CD4-positive, alpha-beta T cell treated with Interleukin-21 for 1 hour (primary cell): ENCODE measurements at places on chromosomes 2 and 18.
A peak's percentile ranks its signal among the peaks of the same experiment; 100 is the strongest.

- DNase-seq: no peak
Measured at GRCh38 chr18:13232971-13233786, 14.6 kb downstream of the LDLRAD4 start.

DNA sequence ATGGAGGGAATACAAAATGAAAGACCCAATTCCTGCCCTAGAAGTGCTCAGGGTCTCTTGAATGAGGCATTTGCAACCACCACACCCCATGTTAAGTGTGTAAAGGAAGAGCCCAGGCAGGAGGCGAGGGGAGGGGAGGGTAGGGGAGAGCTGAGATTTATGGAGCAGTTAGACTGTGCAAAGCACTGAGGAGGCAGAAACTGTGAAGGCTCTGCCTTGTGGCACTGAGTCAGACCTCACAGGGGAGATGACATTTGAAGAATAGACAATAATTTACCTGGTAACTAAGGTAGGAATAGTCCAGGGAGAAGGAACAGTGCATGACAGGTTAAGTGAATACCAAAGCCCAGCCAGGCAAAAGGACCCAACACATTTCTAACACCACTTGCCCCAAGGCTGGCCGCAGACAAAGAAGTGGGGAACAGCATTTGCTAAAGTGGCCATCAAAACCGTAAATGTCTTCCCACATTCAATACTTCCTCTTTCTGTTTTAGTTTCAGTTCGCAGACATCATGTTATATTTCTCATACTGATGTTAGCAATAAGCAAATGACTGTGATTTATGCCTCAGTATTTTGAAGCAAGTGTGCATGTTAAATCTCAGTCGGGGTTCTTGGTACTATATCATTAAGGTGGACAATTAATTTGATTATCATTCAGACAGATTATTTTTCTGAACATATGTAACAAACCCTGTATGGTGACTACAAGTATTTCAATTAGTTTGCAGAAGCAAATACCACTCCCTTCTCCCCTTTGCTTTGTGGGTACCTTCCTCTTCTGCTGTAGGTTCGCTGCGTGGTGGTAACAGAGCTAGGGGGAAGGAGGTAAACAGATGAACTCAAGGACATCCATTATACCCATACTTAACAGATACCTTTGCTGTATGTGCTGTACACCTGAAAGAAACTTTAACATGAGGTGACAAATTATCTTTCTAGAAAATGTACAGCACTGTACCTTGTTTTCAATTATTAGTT lies 27.5 kb downstream of the CDH20 start:
- DNase-seq: no peak

- no peak for DNase-seq
Measured at GRCh38 chr18:12449051-12449785, 41.5 kb downstream of the PRELID3A start.

- no peak for DNase-seq
Measured at GRCh38 chr2:179435000-179435399, 170.4 kb upstream of the SESTD1 start.

DNA sequence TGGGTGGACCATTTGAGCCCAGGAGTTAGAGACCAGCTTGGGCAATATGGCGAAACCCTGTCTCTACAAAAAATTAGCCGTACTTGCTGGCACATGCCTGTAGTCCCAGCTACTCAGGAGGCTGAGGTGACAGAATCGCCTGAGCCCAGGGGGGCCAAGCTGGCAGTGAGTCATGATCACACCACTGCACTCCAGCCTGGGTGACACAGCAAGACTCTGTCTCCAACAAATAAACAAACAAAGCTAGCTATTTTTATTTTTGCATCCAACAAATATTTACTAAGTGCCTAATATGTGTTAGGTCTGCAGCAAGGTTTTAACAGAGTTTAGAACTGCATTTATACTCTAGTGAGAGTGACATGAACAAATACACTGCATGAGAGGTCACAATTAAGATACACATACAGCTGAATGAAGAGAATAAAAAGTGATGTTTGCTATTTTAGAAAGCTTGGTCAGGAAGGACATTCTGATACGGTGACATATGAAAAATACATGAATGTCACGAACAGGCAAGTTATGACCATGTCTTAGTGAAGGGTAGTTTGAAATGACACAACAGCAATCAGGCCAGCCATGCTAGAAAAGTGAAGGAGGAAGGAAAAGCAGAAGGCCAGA lies 83.2 kb upstream of the FRZB start:
- DNase-seq: no peak

GRCh38 chr2:121282800-121283385 lies 2.1 kb downstream of the TFCP2L1 start:
- DNase-seq: no peak

GRCh38 chr2:60416221-60417008 lies 137.0 kb downstream of the BCL11A start:
- DNase-seq: no peak

- DNase-seq: no peak
Measured at GRCh38 chr18:38948436-38948835, 1382.8 kb upstream of the CELF4 start.

DNA sequence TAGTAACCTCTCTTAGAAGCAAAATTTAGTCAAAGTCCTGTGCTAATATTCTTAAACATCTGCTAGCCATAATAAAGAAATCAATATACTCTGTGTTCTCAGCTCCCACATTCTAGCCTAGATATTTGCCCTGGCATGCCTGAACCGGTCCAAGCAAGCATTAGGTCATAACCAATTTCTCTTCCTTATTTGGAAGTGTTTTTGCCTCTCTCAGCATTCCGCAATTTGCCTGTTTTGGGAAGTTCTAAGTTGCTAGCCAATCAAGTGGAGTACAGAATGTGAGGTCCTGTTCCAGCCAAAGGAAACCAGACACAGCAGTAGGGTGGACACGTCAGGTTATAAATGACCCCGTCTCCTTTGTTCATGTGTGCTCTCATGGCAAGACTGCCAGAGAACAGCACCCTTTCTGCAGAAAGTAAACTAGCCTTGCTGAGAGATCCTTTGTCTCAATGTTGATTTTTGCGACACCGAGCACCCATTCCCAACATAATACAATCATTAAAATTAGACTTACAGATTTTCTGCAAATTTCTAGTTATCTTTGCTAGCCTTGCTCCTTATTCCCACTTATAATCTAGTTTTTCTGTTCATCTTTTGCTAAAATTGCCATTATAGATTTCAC lies 13.0 kb upstream of the SULT1C4 start:
- DNase-seq: no peak

DNA sequence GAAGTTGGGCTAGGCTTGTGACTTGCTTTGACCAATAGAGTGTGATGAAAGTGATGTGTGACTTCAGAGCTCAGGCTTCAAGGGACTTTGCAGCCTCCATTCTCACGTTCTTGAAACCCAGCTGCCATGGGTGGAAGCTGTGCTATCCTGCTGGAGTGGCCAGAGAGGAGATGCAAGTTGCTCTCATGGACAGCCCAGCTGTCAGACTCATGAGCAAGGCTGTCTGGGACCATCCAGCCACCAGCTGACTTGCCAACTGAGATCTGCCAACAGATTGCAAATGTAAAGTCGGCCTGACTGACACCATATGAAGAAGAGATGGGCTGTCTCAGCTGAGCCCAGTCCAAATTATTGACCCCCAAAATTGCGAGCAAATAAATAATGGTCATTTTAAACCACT lies 226.4 kb upstream of the CXCR4 start:
- no peak for DNase-seq

DNA sequence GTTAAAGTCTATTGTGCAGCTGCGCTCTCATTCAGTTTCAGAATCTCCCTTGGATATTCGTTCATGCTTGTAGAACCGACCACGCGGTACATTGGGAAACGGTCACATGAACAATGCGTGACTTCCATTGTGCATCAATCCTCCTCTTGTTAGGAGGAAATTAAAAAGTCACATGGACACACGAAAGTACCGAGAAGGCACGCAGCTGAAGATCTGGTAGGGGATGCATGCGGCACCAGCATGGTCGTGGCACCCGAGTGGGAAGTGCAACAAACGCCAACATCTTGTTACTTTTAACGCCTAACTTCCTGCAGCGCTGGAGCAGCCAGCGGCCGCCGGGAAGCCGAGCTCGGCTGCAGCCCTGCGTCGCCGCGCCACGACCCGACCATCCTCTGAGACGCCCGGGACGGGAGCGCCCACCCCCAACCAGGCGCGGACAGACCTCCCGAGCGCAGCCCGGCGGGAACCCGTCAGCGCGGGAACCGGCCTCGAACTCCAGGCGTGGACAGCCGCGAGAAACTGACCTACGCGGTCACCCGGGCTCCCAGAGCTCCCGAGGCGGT lies 412 bp downstream of the OSBPL1A start:
- peak; percentile 30 for DNase-seq

- no peak for DNase-seq
Measured at GRCh38 chr2:212897296-212897695, 254.1 kb downstream of the IKZF2 start.

DNA sequence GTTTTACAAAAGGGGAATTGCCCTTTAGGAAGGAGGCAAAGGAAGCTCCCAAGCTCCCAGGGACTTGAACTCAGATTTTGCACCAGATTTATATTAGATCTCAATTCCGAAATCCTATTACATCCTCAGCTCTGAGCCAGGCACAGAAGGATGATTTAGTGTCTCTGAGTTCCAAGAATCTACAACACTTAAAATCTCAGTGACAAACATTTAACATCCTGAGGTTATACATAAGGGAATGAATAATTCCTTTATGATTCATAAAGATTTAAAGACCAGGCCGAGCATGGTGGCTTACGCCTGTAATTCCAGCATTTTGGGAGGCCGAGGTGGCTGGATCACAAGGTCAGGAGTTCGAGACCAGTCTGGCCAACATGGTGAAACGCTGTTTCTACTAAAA lies 16.5 kb upstream of the SLC20A1 start:
- no peak for DNase-seq

GRCh38 chr2:112698834-112699515 lies 21.8 kb upstream of the NT5DC4 start:
- DNase-seq: no peak

DNA sequence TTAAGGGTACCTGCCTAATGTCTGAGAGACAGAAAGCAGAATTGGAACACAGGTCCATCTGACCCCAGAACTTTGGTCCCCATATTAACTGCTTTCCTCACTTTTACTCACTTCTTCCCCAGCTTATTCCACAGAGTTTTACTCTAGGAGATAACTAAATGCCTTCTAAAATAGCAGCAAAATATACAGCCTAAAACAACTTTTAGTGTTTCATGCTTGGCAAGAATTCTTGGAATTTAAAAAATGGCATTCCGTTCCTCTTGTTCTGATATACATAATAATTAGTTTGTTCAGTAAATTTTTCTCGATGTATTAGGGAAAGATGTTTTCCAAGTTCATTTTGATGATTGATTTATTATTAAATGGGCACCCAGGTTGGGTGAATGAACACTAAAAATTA lies 151.9 kb downstream of the FHOD3 start:
- no peak for DNase-seq

DNA sequence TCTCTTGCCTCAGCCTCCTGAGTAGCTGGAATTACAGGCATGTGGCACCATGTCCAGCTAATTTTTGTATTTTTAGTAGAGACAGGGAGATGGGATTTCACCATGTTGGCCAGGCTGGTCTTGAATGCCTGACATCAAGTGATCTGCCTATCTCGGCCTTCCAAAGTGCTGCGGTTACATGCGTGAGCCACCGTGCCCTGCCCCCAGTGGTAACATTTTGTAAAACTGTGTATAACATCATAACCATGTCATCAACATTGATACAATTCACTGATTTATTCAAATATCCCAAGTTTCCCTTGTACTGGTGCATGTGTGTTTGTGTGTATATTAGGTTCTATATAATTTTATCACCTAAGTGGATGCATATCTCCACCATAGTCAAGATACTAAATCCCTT lies 70.0 kb downstream of the PDCL3 start:
- DNase-seq: no peak

GRCh38 chr2:238370823-238371372 lies 50.6 kb downstream of the TRAF3IP1 start:
- peak; percentile 58 for DNase-seq

DNA sequence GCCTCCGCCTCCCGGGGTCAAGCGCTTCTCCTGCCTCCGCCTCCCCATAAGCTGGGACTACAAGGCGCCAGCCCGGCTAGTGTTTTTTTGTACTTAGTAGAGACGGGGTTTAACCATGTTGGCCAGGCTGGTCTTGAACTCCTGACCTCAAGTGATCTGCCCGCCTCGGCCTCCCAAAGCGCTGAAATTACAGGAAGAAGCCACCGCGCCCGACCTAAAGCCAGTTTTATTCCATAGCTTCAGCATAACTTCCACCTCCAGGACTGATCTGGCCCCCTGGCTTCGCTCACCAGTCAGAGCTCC lies 783 bp upstream of the TXNL4A start:
- no peak for DNase-seq

GRCh38 chr2:43294973-43295603 lies 68.7 kb upstream of the ZFP36L2 start:
- DNase-seq: no peak

GRCh38 chr2:131029812-131030211 lies 63.4 kb downstream of the FAM168B start:
- DNase-seq: no peak

DNA sequence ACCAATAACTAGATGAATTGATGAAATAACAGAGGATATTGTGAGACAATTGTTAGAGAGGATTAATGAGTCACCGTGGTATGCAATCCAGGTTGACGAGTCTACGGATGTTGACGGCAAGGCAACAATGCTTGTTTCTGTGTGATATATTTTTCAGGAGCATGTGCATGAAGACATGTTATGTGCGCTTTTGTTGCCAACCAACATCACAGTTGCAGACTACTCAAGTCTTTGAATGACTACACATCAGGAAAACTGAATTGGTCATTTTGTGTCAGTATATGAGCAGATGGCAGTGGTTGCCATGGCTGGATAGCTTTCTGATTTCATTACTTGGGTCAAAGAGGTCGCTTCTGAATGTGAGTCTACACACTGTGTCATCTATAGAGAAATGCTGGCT lies 96.8 kb upstream of the CRACDL start:
- DNase-seq: no peak

DNA sequence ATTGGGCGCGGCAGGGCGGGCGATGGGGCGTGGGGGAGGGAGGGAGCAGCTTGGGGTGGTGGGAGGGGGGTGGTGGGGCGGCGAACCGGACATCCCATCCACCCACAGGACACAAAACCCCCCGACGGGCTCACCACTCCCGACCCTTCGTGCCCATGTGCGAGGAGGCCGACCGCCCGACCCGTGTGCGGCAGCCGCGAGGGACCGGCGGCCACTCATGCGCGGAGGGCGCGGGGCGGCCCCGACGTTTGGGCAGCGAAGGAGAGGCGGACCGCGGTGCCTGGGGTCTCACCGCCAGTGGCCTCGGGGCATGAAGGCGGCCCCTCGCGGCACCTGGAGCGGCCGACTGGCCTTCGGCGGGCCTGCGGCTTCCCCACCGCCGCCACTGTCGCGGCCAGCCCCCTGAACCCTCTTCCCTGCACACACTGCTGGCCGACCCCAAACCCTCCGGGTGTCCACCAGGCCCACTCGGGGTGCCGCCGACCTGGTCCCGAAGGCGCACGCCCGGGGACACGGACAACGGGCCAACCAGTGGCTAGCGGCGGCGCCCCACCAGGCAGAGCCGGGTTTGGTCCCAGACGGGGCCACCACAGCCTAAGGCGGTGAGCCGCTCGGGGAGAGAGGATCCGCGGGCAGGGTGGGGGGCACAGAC lies 94.6 kb upstream of the ANKRD30BL start:
- DNase-seq: no peak
